ENCODE measurements at places on chromosomes 2 and 18. TPM values are rescaled to one million over a fixed set of nuclear protein-coding genes. Genes with fewer than 3 reads are reported as not detected.

The CPLX4 gene
- not detected for total RNA-seq

The SERPINB4 gene
- total RNA-seq: not detected

The FOXI3 gene
- total RNA-seq: not detected

The GALNT5 gene
- total RNA-seq: 4.2 TPM

The DCDC2C gene
- total RNA-seq: not detected

The ASPRV1 gene
- total RNA-seq: not detected

The NEURL3 gene
- total RNA-seq: not detected

The SERPINB12 gene
- not detected for total RNA-seq

The MAP2 gene
- 3.4 TPM for total RNA-seq

The MYO7B gene
- 0.18 TPM for total RNA-seq

The TGFA gene
- not detected for total RNA-seq

The C18orf54 gene
- total RNA-seq: 1.3 TPM

The ITPRIPL1 gene
- not detected for total RNA-seq

The REG3A gene
- total RNA-seq: not detected

Measured in cardiac atrium fibroblast (primary cell).